ENCODE measurements at places on chromosomes 4 and X.
A peak's percentile ranks its signal among the peaks of the same experiment; 100 is the strongest.

DNA sequence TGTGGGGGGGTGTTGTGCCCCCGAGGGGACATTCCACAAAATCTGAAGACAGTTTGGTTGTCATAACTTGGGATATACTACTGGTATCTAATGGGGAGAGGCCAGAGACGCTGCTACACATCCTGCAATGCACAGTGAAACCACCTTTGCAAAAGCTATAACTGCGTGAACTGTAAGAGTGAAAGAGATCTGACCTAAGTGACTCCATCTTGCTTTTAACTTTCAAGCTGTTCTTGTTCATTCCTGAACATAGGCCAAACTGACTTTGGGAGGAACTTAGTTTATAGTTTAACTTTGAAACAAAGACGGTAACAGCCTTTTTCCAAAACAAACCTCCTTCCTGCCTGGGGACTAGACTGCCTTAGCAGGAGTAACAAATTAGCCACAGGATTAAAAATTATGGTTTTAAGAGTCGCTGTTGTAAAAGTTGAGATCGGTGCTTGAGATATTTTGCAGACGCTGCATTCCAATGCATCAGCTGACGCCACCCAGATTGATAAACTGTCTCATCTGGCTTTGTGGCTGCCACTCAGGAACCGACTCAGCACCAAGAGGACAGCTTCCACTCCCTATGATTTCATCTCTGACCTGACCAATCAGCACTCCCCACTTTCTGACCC, 70.9 kb downstream of the ATXN3L start:
- DNase-seq, result no peak
- no peaks in the 10 kb centered on the region for H3K4me1 ChIP-seq
- H3K36me3 ChIP-seq, result no peaks in the 10 kb centered on the region
- H3K27ac ChIP-seq, result no peak overlapping the region
- no peak overlapping the region for H3K4me3 ChIP-seq
- no peaks in the 10 kb centered on the region for H3K27me3 ChIP-seq

DNA sequence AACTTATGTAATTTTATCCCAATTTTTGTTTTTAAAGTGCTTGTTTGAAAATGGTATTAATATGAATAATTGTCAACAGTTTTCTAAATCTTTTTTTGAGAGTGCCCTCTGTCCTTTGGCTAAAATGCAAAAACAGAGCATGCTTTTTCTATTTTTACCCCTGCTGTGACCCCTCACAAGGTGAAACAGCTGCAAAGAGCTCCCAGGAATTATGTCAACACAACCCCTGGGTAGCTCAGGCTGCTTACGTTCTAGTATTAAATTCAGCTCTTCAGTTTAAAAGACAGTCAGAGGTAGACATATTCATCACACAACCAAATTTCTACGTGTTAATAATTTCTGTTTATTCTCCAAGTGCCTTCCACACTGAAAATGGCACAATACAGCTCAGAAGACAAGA, 367.5 kb downstream of the PRDM5 start:
- no peaks in the 10 kb centered on the region for H3K4me1 ChIP-seq
- no peak for DNase-seq
- no peak overlapping the region for H3K4me3 ChIP-seq
- no peaks in the 10 kb centered on the region for H3K27me3 ChIP-seq
- no peaks in the 10 kb centered on the region for H3K36me3 ChIP-seq
- H3K27ac ChIP-seq, result no peak overlapping the region

DNA sequence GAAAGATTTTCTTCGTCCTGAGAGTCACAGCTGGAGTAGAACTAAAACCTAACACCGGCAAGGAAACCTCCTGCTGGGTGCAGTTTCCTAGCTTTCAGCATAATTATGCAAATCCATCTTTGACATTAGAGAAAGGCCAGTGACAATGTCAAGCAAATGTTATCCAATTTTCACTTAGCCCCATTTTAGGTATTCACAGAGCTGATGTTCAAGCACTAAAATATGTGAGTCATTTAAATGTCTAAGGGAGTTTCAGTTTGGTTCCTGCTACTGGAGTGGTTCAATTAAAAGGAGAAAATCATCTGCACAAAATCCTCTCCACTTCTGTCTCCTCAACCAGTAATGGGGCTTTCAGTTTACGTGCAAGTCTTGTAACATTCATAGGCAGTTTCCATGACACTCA, 37.1 kb upstream of the AMOT start:
- H3K36me3 ChIP-seq, result no peaks in the 10 kb centered on the region
- no peak overlapping the region for H3K4me3 ChIP-seq
- H3K27me3 ChIP-seq, result no peaks in the 10 kb centered on the region

GRCh38 chr4:21946858-21947257, 1.7 kb downstream of the KCNIP4 start:
- no peaks in the 10 kb centered on the region for H3K4me1 ChIP-seq
- H3K27me3 ChIP-seq, result peaks cover 44% of the 10 kb centered on the region
- no peak for DNase-seq
- no peak overlapping the region for H3K27ac ChIP-seq
- H3K36me3 ChIP-seq, result no peaks in the 10 kb centered on the region

GRCh38 chr4:159266981-159267868, 164.3 kb downstream of the RAPGEF2 start:
- H3K27me3 ChIP-seq, result no peaks in the 10 kb centered on the region
- no peak for DNase-seq
- peaks cover 11% of the 10 kb centered on the region for H3K4me1 ChIP-seq
- H3K4me3 ChIP-seq, result peak overlapping the region; percentile 38
- H3K36me3 ChIP-seq, result no peaks in the 10 kb centered on the region

GRCh38 chr4:156182269-156182668, 228.6 kb upstream of the CTSO start:
- H3K4me3 ChIP-seq, result no peak overlapping the region
- H3K36me3 ChIP-seq, result no peaks in the 10 kb centered on the region
- no peak for DNase-seq
- H3K27ac ChIP-seq, result no peak overlapping the region
- no peaks in the 10 kb centered on the region for H3K4me1 ChIP-seq

Measured in neuronal stem cell (in vitro differentiated cells).